ENCODE measurements at places on chromosomes 6 and 20.

- DNase-seq = no peak
Measured at GRCh38 chr6:38281126-38281525, 358.6 kb downstream of the BTBD9 start.

- no peak for DNase-seq
Measured at GRCh38 chr6:108654465-108655106, 93.9 kb downstream of the FOXO3 start.

DNA sequence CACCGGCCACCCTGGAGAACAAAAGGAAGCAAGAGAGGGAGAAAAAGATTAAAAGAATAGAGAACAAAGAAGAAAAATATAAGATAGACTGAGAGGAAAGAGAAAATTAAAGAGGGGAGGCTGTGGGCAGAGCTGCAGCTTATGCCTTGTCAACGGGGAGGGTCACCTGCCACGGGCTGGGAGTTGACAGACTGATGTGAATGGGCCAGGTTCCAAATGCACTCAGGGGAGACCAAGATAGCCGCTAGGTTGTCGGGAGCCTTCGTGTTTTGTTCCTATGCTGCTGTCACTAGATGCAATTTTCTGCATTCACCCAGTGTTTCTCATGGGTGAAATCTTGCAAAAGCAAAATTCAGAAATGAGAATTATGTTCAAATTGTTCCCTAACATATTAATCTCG, 119.6 kb upstream of the MTHFD1L start:
- no peak for DNase-seq

DNA sequence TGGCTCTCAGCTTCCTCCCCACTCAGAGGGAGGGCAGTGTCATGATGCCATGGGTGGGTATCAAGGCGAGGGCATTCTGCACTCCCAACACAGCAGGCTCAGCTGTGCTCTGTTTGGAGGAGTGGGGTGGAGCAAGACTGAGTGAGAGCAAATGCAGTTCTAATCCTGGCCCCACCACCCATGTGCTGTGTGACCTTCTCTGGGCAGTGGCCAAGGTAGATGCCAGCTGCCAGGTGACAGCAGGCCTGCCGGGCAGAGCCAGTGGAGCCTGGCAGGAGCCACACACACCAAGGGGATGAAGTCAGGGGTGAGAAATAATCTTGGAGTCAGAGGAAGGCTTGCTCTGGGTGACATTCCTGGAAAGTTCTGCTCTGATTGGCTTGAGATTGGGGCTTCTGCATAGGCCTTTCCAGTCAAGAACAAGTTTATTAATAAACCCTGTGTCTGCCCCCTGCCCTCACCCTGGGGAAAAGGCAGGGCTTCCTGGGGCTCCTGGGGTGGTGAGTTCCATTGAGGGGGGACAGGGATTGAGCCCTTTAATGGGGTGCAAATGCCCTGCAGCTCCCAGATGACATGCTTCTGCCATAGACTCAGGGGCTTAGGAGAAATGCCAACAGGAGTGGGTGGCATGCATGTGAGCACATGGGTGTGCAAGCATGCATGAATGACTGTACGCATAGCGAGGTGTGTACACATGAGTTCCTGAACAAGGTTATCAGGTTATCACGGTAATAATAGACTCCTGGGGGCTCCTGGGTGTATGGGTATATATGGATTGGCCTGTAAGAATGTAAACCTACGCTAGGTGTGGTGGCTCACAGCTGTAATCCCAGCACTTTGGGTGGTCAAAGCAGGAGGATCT, 134.2 kb downstream of the MRPL14 start:
- no peak for DNase-seq

DNA sequence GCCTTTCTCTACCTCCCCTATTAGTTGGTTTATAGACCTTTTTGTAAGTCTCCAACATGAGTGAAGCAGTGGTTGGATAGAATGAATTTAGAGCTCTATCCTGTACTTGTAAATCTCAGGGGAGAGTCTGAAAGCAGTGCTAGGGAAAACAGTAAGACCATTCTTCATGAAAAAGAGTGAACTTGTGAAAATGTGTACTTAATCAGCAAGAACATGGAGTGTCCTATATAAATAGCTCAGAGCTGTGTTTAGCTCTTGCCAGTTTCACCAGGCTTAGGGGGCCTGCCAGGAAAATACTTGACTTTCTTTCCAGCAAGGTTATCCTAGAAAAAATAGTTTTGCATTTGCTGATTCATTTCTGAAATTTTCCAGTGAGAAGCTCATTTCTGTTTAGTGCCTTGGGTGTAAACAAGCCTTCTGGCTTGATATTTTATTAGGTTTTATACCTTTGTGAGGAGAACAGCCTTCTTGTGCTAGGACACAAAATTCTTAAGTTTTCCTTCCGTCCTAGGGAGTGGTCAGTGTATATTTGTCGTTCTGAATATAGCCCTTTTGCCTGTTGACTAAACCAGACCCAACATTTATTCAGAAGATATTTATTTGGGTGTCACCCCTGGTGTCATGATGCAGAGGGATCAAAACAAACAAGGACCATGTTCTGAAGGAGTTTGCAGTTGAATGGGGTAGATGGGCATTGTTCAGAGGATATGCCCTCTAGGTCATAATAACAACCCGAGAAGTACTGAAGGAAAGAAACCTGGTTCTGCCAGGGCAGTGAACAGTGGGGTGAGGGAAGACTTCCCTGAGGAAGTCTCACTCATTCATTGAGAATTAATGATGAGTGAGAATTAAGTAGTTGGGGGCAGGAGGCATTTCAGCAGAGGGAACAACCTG, 7.6 kb downstream of the ARFGEF2 start:
- DNase-seq = no peak

DNA sequence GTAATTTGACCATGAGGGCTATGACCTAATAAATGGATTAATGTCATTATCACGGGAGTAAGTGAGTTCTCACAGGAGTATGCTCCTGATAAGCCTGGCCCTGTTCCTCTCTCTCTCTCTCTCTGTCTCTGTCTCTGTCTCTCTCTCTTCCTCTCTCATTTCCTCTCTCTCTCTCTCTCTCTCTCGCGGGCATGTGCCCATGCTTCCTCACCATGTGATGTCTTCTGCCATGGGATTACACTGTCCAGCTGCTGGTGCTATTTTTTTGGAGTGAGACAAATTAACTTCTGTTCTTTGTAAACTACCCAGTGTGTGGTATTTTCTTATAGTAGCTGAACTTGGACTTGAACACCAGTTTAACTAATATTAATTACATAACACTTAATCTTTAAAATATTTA, 374.3 kb upstream of the GJE1 start:
- no peak for DNase-seq

- DNase-seq = no peak
Measured at GRCh38 chr6:103455275-103455674, 1404.4 kb downstream of the HACE1 start.

DNA sequence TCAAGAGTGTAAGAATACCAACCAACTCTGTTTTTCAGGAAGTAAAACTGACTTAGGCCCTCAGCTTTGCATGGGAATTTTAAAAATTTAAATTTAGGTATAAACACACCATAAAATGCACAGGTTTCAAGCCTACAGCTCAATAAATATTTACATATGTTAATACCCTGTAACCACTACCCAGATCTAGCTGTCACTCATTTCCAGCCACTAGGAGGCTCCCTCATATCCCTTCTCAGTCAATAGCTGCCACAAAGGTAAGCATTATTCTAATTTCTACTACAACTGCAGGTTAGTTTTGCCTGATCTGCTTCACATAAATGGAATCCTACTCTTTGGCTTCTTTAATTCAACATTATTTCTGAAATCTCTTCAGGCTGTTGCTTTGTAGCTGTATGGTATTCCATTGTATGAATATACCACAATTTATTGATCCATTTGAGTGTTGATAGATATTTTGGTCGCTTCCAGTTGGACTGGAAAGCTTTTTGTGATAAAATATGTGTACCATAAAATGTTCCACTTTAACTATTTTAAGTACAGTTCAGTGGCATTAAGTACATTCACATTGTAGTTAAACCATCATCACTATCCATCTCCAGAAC, 32.5 kb upstream of the MEI4 start:
- no peak for DNase-seq

GRCh38 chr6:16477367-16478149, 239.2 kb downstream of the GMPR start:
- DNase-seq = no peak
